Breast epithelium (tissue), 4 donors: ENCODE measurements at places on chromosomes 2 and 18.

- no peaks in the 10 kb centered on the region for H3K4me1 ChIP-seq
- H3K27me3 ChIP-seq: no peaks in the 10 kb centered on the region
- no peak overlapping the region for H3K4me3 ChIP-seq
These were observed 290.3 kb upstream of the CCDC68 start for GRCh38 chr18:55249550-55249949.

GRCh38 chr2:233056961-233057605 is 3.1 kb upstream of the INPP5D start:
- H3K36me3 ChIP-seq: no peaks in the 10 kb centered on the region
- DNase-seq: no peak
- H3K27ac ChIP-seq: no peak overlapping the region
- H3K4me3 ChIP-seq: no peak overlapping the region

DNA sequence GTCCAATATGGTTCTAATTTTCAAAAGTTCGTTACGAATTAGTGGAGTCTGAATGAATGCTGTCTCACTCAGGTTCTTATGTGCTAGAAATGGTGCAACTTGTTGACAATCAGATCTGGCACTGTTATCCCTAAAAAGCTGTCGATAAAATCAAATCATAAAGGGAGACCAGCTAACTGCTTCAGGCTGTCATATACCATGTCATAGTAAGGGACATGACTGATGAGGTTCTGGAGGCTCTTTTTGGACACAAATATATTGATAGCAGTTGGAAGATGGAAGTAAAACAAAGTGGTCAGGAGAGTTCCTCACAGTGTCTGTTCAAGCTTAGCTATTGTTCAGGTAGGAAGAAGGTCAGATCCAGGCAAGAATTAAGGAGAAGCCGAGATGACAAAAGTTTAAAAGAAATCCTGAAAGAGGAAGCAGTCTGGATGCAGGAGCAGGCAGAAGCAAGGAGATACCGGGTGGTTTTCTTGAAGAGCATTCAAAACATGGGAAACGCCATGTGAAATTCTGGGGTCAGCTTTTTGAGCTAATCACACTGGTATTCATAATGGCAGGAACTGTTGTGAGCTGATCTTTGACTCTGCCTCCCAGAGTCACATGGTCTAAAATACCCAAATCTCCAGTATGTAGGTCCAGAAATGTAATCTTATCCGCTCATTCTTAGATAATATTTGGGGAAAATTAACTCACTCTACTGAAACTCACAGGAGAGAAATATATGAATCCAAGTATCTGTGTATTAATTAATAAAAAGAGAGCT is 9.4 kb upstream of the CAVIN2 start:
- no peak overlapping the region for H3K4me3 ChIP-seq
- H3K4me1 ChIP-seq: no peaks in the 10 kb centered on the region
- no peak overlapping the region for H3K27ac ChIP-seq
- H3K27me3 ChIP-seq: no peaks in the 10 kb centered on the region

GRCh38 chr2:20561637-20562454 is 89.1 kb downstream of the HS1BP3 start:
- H3K4me3 ChIP-seq: no peak overlapping the region
- DNase-seq: no peak
- H3K4me1 ChIP-seq: no peaks in the 10 kb centered on the region
- no peak overlapping the region for H3K27ac ChIP-seq
- no peaks in the 10 kb centered on the region for H3K27me3 ChIP-seq

DNA sequence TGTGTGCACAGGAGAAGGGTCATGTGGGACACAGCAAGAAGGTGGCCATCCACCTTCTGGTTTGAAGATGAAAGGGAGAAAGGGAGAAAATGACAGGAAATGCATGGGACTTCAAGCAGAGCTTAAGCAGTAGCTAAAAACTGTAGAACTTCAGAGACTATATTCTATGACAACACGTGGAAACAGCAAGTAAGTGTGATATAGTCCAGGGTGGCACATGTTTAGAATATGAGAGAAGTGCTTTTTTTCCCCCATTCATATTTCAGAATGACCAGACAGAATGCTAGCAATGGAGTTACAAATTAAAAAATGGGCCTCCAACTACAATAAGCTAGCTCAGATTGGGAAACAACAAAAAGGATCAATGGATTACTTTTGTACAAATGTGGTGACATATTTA is 1042.2 kb downstream of the TMEM182 start:
- no peak overlapping the region for H3K27ac ChIP-seq
- H3K4me3 ChIP-seq: no peak overlapping the region
- H3K27me3 ChIP-seq: no peaks in the 10 kb centered on the region

DNA sequence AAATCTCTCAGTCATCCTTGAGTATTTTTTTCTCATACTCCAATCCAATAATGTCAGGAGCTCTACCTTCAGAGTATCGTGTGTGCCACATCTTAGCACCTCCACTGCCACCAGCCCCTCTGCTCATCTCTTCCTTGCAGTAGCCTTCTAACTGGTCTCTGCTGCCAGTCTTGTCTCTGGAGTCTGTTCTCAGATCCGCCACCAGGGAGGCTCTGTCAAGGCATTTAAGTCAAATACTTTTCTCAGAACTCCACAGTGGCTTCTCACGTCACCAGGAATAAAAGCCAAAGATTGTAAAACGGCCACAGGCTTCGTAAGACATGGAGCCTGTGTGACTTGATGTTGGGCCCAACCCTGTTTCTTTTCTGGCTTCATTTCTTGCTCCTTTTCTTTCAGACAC is 7.1 kb downstream of the UNC50 start:
- H3K4me1 ChIP-seq: peaks cover 5% of the 10 kb centered on the region
- no peak overlapping the region for H3K4me3 ChIP-seq
- H3K27ac ChIP-seq: no peak overlapping the region
- DNase-seq: no peak
- H3K36me3 ChIP-seq: peaks cover 7% of the 10 kb centered on the region

GRCh38 chr2:67057901-67058703 is 339.0 kb upstream of the ETAA1 start:
- H3K4me3 ChIP-seq: no peak overlapping the region
- H3K27me3 ChIP-seq: no peaks in the 10 kb centered on the region
- DNase-seq: no peak
- H3K4me1 ChIP-seq: no peaks in the 10 kb centered on the region

DNA sequence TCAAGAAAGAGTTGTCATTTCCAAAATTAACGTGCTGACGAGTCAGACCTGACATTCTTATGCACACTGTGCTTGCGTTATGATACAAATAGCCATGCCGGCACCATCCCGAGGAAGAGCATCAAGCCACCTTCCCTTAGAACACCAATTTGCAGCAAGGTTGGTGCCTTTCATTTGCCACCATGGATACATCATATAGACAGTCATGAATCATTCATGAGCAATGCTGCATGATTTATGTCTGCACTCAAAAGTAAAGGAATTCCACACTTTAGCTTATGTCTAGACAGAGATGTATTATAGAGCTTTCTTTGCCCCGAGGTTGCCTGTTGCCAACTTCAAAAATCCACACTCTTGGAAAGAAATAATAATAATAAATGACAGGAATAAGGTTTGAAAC is 166.9 kb downstream of the VWC2L start:
- no peak for DNase-seq
- H3K4me1 ChIP-seq: no peaks in the 10 kb centered on the region
- H3K27me3 ChIP-seq: no peaks in the 10 kb centered on the region
- H3K4me3 ChIP-seq: no peak overlapping the region
- H3K27ac ChIP-seq: no peak overlapping the region

DNA sequence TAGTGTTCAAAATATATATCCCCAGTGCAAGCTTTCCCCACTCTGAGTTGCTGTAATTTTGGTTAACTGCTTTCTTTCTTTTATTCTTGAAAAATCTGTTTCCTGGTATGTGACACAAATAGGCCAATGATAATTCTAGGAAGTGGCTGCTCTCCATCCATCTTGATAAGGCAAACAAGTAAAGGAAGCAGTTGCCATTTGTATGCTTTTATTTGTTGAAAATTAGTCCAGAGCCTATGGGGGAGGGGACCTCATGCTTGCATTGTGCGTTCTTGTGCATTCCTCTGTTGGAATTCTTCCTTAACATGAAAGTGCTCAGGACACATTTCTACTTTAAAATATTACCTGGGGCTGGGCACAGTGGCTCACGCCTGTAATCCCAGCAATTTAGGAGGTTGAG is 111.2 kb upstream of the FSHR start:
- no peaks in the 10 kb centered on the region for H3K36me3 ChIP-seq
- H3K27me3 ChIP-seq: no peaks in the 10 kb centered on the region
- no peak overlapping the region for H3K27ac ChIP-seq
- H3K4me1 ChIP-seq: no peaks in the 10 kb centered on the region

- DNase-seq: no peak
- H3K4me1 ChIP-seq: no peaks in the 10 kb centered on the region
- H3K36me3 ChIP-seq: no peaks in the 10 kb centered on the region
- H3K27ac ChIP-seq: no peak overlapping the region
- H3K27me3 ChIP-seq: no peaks in the 10 kb centered on the region
These were observed 149.2 kb upstream of the GYPC start for GRCh38 chr2:126506786-126507185.

GRCh38 chr2:65802298-65802942 is 370.0 kb upstream of the SPRED2 start:
- H3K4me3 ChIP-seq: no peak overlapping the region
- H3K36me3 ChIP-seq: no peaks in the 10 kb centered on the region
- H3K27me3 ChIP-seq: no peaks in the 10 kb centered on the region
- H3K4me1 ChIP-seq: no peaks in the 10 kb centered on the region
- DNase-seq: no peak
- no peak overlapping the region for H3K27ac ChIP-seq

GRCh38 chr2:88416016-88416663 is 36.4 kb downstream of the FOXI3 start:
- no peak overlapping the region for H3K4me3 ChIP-seq
- H3K27me3 ChIP-seq: no peaks in the 10 kb centered on the region
- no peak for DNase-seq
- no peaks in the 10 kb centered on the region for H3K36me3 ChIP-seq
- no peak overlapping the region for H3K27ac ChIP-seq

DNA sequence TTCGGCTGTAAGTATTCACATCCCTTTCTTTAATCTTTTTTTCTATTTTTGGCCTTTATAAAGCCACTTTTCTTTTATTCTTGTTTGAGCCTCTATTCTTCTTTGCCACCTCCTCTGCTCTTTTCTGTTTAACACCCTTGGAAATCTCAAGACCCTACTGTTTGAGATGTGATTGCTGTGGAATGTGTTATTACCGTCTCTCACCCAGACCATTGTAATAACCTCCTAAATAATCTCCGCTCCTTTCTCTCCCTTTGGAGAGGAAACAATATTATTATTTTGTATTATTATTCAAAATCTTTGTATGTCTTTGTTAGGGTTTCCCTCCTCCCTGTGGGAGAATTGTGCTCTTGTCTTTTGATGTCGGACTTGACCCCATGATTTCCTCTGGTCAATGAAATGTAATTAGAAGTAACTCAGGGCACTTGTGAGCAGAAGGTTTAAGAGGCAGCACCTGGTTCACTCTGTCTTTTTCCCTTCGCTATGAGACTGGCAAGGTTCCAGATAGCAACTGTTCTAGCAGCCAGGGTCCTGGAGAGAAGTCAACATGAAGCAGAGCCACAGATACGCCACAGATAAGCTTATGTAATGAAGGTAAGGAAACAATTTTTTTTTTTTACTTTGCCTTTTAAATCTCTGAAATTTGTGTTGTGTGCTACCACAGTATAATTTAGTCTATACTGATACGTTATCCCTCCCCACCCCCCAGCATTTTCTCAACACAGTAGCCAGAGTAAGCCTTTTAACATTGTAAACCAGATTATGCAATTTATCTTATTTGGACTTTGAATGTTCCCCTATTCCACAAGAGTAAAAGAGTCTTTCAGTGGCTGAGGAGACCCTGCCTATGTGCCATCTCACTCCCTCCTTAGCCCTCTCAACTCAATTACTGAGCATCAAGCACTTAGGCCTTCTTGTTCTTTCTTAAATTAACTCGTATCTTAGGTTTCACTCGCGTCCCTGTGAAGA is 601.2 kb upstream of the ZNF804A start:
- no peak overlapping the region for H3K4me3 ChIP-seq
- no peaks in the 10 kb centered on the region for H3K27me3 ChIP-seq
- DNase-seq: no peak
- no peak overlapping the region for H3K27ac ChIP-seq
- no peaks in the 10 kb centered on the region for H3K4me1 ChIP-seq

DNA sequence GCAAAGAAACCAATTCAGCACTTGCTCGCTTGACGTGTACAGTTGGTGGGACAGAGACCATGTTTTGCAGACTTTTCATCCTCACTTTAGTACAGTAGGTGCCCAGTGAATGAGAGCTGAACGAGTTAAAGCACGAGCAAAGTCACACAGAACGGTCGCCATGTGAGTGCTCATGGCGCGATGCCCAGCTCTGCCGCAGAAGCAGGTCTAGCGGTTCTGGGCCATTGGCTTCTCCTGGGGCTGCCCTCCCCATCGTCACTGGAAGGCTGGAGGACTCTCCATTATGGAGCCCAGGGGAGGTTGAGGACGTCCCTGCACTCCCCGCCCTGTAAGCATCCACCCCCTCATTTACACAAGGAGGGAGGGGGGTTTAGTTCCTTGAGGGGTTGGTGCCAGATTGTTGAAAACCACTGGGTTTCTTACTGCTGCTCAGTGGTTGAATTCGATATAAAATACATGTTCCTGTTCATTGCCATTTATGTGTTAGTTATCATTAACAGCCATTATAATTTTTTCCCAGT is 24.9 kb downstream of the PTGR3 start:
- no peak for DNase-seq
- no peaks in the 10 kb centered on the region for H3K4me1 ChIP-seq
- no peak overlapping the region for H3K27ac ChIP-seq
- no peak overlapping the region for H3K4me3 ChIP-seq
- H3K27me3 ChIP-seq: no peaks in the 10 kb centered on the region

GRCh38 chr2:200449149-200449548 is 60.7 kb downstream of the KCTD18 start:
- no peak overlapping the region for H3K4me3 ChIP-seq
- H3K27me3 ChIP-seq: no peaks in the 10 kb centered on the region
- H3K36me3 ChIP-seq: no peaks in the 10 kb centered on the region
- H3K27ac ChIP-seq: no peak overlapping the region
- no peak for DNase-seq

DNA sequence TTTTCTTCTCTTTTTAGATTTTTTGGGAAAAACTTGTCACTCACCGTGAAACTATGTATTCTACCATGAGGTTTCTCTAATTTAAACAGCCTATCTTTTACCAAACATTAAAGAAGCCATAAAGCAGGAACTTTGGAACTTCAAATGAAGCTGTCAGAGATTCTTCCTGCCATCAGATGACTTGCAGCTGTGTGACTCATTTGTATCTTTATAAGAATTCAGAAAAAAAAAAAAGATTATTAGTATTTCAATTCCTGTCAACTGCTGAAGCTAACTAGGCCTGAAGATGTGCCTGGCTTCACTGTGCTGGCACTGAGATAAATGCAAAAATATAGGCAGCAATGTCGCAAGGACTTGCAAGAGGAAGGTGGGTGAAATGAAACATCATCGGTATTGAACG is 1399.1 kb upstream of the PIK3C3 start:
- no peak for DNase-seq
- no peaks in the 10 kb centered on the region for H3K4me1 ChIP-seq
- no peaks in the 10 kb centered on the region for H3K27me3 ChIP-seq
- no peak overlapping the region for H3K4me3 ChIP-seq

DNA sequence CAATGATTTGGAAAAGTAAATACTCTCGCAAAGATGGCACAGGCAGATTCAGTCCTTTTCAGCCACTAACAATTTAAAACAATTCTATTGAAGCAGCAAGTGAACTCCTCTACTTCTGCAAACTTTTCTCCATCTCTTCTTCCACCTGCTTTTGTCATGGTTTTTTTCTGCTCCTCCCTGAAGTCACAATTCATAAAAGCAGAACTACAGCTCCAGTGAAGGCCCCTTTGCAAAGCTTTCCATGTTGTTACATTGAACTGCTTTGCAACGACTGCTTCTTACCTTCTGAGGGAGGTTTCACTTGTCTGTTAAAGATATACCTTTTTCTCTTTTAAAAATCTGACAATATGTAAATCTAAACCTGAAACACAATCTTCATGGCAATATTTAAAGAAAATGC is 3.7 kb upstream of the SERTAD2 start:
- peaks cover 11% of the 10 kb centered on the region for H3K4me1 ChIP-seq
- no peak overlapping the region for H3K4me3 ChIP-seq
- H3K36me3 ChIP-seq: no peaks in the 10 kb centered on the region
- no peak for DNase-seq
